ENCODE measurements at places on chromosomes 5 and 9.

DNA sequence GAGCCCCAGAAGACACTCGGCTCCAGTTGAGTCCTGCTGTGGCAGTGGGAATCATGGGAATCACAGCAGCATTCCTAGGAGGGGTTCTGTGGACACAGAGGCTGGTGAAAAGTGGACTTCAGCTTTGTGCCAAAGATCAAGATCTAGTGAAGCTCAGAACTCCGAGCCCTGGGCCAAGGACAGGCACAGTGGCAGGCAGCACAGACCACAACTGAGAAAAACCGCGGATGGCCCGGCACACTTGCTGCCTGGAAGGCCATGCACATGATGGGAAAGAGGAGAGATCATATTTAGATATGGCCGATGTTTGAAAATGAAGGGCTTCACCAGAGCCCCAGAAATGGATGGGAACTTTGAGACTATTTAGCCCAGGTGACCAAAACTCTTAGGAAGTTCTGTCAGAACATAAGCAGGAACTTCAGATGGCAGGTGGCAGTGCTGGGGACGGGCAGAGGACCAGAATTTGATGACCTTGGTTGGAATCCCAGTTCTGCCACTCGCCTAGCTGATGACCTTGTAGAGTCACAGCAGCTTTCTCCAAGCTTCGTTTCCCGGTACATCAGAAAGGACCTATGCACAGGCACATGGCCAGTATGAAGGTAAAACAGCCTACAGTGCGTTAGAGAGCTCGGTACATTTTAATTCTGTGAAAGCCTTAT is 18.0 kb downstream of the BARHL1 start:
- no peak for DNase-seq

GRCh38 chr5:176908675-176909368 is 9.7 kb upstream of the HK3 start:
- DNase-seq, result no peak

DNA sequence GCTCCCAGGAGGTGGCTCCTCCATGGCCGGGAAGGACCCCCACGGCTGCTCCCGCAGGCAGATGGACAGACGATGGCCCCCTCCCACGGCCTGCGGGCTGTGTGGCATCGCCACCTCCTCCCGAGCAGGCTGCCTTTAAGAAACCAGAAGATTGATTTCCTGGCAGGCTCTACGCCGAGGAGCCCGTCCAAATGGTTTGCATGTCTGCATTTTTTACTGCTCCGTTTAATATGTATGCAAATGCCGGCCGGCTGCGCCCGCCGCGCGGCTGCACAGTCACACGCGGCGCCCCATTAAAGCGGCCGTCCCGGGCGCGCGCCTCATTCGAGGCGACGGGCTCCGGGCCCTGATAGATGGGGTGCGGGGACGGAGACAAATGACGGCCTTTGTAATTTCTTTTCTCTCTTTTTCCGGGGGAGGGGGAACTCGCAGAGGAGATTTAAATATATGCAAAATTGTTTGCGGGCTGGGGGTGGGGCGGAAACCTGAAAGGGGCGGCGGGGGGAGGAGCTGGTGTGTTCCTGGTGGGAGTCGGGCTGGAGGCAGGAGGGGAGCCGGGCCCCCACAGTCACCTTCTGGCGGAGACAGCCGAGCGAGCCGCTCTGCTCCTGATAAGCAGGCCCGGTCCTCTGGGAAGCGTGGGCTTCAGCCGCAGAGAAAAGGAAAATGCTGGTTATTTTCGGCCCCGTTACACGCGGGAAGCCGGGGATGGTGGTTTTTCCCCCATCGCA is 158.7 kb upstream of the IER5L start:
- DNase-seq, result no peak

DNA sequence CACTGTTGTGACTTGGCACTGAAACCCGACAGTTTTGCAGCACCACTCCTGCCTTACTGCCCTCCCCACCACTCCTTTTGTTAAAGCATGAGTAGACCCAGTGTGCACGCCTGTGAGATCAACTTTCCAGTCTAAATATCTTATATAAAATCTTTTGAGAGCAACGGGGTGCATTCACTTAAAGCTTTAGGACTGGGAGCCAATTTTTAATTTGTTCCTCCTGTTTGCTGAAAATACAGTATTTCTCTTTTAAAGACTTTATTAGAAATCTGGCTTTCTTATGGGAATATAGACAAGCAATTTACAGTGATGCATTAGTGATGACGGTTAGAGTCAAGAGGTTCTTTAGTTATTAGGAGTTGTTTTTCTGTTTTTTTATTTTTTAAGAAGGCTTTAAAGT is 397.5 kb downstream of the TMEM167A start:
- DNase-seq, result no peak

- DNase-seq, result no peak
Observed at GRCh38 chr5:83104021-83104420, 26.7 kb downstream of the XRCC4 start.

DNA sequence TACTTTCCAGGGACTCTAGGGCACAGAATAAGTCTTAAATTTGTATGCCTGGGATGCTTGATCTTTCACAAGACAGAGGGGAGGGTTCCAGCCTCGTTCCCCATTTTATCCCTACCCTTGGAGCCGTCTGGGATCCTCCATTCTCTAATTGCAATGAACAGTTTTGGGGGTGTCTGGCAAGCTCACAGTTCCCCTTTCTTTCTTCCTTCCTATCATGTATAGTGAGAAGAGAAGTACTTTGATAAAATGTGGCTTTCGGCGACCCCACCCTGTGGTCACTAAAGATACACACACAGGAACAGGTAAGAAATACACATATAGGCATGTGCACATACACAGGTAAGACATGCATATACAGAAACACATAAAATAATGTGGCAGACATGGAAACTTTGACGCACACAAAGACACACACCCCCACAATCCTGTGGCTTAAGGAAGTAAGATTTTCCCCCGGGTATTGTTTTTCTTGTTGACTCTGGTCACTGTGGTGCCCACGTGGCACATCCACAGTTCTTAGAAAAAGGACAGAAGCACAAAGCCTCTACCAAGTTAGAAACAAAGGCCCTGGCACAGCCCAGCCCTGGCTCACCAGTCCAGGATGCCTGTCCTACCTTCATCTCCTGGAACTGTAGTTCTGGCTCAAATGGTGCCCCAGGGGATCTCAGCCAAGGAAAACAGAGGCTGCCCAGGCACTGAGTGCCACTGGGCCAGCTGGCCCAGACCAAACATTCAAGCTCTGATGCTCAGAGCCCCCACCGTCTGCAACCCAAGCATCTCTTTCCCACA is 6.3 kb upstream of the SMU1 start:
- no peak for DNase-seq

GRCh38 chr5:56520986-56521730 is 288.0 kb upstream of the ANKRD55 start:
- no peak for DNase-seq

DNA sequence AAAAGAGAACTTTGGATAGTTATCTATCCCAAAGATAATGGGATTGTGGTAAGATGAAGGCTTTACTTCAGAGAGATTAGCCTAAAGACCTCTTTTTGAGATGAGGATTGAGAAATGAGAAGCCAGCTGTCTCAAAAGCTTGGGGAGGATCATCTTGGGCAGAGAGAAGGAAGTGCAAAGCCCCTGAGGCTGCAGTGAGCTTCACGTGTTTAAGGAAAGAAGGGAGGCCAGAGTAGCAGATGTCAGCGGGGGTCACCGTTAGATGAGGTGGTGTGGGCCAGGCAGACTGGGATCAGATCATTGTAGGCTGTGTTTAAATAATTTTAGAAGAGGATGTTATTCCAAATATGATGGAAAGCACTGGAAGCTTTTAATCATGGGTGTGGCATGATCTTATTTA is 270.1 kb downstream of the ARHGEF28 start:
- no peak for DNase-seq

DNA sequence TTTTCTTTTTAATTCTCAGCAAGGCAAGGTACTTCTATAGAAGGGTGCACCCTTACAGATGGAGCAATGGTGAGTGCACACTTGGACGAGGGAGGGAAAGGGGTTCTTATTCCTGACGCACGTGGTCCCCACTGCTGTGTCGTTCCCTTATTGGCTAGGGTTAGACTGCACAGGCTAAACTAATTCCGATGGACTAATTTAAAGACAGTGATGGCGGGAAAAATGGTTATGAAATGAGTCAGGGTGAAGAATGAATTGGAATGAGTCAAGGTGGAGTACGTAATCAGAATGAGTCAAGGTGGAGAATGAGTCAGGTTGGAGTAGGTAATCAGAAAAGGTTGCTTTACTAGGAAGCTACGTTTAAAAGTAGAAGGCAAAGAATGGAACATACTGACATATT is 2.1 kb upstream of the HMGCS1 start:
- DNase-seq, result no peak

GRCh38 chr9:86943201-86944113 is 3.8 kb downstream of the GAS1 start:
- DNase-seq, result no peak

- no peak for DNase-seq
Observed at GRCh38 chr9:92100237-92100911, 14.8 kb downstream of the SPTLC1 start.

DNA sequence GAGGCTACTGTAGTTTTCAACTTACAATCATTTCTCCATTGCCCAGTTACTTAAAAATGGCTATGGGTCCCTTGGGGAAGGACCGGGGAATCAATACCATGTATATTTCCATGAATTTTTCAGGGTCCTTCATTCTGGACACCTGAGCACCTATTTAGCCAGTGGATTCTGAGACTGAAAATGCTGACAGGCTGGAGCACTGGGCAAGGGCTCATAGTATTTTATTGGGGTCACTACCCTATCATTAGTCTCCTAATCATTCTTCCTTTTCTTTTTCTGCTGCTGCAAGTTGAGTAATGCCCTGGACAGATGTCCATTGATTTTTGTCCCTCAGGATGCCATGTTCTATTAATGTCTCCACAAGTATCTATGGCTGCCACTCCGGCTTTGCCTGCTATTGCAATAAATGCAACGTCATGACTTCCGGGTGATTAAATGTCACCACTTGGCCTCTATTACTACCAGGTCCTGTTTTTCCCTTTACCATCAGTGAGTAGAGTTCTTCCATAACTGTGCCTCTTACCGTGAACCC is 279.3 kb upstream of the FBXL7 start:
- no peak for DNase-seq

- DNase-seq, result no peak
Observed at GRCh38 chr9:137077758-137078693, 709 bp downstream of the UAP1L1 start.

DNA sequence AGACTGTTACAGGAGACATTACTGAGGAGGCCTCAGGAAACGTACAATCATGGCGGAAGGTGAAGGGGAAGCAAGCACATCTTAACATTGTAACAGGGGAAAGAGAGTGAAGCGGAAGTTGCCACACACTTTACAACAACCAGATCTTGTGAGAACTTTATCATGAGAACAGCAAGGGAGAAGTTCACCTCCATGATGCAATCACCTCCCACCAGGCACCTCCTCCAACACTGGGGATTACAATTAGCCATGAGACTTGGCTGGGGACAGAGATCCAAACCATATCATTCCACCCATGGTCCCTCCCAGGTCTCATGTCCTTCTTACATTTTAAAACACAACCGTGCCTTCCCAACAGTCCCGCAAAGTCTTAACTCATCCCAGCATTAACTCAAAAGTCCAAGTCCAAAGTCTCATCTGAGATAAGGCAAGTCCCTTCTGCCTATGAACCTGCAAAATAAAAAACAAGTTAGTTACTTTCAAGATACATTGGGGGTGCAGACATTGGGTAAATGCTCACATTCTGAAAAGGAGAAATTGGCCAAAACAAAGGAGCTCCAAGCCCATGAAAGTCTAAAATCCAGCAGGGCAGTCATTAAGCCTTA is 138.3 kb downstream of the TMEM161B start:
- DNase-seq, result no peak

- DNase-seq, result no peak
Observed at GRCh38 chr5:100406640-100407039, 128.5 kb upstream of the FAM174A start.

- DNase-seq, result no peak
Observed at GRCh38 chr5:131496400-131496713, 138.7 kb downstream of the RAPGEF6 start.

DNA sequence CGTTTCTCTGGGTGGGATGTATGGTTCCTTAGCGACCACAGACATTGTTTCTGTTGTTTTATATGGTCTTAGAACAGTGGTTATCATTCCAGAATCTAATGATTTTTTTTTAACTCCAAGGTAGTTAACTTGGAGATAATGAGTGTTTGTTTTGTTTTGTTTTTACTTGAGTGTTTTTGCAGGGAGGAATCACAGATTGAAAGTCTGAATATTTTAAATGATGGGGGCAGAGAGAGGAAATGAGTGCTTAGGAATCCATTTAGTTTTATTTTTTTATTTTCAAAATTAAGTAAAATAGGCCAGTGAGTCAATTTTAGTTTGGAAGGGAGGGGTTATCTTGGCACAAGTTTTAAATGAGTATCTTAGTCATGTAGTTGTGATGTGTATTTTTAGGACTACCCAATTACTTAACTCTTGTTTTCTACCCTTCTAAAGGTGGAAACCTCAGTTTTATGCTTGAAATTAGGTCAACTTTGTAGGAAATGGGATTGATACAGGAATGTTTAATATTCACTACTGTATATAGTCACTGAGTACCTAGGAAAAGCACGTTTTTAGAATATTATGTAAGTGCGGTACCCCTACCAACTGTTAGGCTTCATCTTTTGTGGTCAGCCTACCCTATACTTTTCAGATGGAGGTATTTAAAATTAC is 2.0 kb downstream of the UBE2R2 start:
- no peak for DNase-seq

DNA sequence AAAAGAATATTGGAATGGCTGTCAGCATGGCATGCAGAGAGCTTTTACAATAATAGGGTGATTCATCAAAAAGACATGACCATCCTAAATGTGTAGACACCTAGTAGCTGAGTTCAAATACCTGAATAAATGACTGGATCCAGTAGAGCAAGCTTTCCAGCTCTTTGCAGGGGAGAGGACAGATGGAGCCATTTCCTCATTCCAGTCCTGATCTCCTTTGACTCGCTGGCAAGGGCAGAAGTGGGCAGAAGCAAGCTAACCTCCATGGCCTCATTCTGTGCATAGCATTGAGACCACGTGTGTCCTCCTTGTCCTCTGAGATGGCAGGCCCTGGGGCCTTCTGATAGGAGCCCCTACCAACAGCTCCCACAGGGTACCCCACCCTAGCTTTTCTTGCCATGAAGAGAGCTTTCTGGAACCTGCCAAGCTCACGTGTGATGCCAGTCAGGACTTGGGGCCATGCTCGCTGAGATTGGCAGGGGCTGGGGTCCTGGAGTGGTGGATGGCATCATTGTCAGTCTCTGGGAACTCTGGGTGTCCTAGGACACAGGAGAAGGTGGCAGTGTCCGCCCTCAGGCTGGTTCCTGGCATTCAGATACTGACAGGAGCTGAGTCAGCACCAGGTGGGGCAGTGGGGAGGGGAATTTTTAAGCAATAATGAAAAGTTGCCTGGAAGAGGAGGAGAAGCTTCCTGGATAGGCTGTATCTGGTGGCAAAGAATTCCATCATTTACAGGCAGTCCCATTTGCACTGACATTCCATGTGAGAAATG is 33.6 kb downstream of the WWC1 start:
- DNase-seq, result no peak

GRCh38 chr9:4939118-4939561 is 45.9 kb upstream of the JAK2 start:
- DNase-seq, result no peak

GRCh38 chr9:37302277-37302676 is 120.2 kb upstream of the GRHPR start:
- no peak for DNase-seq

Data from stimulated activated CD4-positive, alpha-beta T cell treated with anti-CD3 and anti-CD28 coated beads, Interleukin-12 subunit alpha, Interleukin-12 subunit beta, amount 100 ng/mL, for 24 hours (primary cell).